Left hindlimb (tissue), 1 donor: ENCODE measurements at places on chromosomes 13 and 19.

DNA sequence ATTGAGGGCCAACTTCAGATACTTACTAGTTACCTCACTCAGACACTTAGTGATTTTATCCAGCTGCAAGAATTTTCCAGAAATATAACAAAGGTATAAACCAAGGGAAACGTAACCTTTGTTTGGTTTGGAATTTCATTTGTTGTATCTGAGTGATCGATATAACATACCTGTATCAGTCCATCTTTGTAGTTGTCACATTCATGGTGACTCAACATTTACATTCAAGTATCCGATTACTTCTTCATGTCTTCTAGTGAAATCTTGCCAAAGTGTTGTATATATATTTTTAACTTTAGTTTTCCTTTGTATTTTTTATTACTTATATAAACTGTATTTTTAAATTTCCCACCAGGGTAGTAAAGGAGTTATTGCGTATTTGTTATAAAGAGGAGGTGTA is 16.9 kb upstream of the MYCBP2 start:
- DNase-seq = no peak

DNA sequence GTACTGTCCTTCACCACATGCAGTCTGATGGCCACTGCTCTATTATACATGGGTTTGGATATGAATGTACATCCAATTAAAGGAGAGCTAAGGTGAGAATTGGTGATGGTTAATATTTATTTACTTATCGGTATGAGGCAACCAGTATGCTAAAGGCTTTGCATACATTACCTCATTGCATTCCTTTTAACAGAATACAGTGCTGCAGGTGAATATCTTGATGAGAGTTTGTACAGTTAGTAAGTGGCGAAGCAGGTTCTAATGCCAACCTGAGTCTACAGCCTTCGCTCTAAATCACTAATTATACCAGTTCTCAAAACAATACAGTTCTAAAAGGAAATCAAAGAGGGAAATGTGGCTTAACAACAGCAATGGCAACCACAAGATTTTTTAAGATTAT is 284.1 kb downstream of the ITGBL1 start:
- DNase-seq = no peak

DNA sequence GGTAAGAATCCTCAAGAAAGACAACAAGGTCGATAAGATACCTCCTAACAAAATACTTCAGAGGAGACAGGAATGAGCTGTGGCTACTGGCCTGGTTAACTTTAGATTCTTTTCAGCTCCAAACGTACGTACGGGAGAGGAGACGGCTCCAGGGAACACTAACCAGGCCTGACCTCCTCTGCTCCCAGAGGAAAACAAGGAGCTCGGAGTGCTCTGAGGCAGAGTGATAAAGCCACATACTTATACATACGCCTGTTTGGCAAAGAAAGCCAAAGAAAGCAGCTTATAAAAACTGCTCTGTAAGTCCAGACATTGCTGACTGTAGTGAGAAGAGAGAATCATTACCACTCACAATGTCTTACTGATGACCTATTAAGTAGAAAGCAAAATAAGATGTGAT is 263.9 kb downstream of the MZT1 start:
- DNase-seq = no peak

DNA sequence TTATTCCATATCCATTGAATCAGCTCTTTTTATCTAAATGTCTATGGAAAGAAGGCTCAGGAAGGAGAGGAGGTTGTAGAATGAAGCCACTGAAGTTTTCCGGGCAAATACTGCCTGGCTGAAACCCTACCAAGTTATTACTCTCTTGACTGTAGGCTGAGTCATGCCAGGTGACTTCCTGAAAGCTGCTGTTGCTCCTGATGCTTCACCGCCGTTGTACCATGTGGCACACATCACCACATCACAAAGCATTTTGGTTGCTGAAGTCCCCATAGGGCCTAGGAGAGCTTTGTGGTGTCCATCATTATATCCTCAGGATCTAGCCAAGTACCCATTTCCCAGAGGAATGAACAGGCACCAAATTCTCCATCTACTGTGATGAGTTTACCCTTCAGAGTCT is 11.1 kb upstream of the TDRD12 start:
- DNase-seq = no peak

DNA sequence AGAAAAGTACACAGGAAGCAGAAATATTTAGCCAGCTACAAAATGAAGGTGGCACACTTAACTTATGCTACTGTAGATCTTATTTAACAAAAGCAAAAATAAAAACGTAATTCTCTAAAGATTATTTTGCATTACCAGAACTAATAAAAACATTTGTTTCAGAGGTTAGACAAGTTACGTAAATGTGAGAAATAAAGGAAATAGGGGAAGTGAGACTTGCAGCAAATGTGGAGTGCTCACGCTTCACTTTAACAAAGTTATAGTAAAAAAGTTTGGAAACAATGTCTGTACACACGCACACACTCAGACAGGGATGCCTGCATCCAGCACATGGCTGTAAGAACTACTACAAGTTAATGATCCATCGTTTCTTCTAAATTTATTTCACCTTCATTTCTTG is 83.7 kb downstream of the NALCN start:
- no peak for DNase-seq

- no peak for DNase-seq
Observed at GRCh38 chr13:94028650-94029049, 450.8 kb downstream of the DCT start.

GRCh38 chr13:113793718-113794085 is 34.7 kb downstream of the TMEM255B start:
- DNase-seq = no peak

GRCh38 chr13:49549289-49549688 is 36.1 kb downstream of the RCBTB1 start:
- no peak for DNase-seq

DNA sequence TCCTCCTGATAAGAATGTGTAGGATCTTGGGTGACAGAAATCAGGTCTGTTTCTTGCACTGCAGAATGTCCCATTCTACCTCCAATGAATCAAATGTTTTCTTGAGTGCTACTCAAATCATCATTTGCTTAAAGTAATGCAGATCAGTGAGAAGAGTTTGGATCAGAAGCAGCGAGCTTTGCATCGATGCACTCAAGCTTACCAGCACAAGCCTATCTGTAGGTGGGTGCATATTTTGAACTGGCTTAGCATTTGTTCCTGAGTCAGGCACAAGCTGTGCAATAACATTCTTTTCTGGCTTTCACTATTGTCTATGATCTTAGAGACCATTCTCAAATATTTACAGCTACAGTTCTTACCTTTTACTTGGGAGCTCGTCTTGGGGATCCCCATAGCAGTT is 109.5 kb downstream of the UBL3 start:
- DNase-seq = no peak

DNA sequence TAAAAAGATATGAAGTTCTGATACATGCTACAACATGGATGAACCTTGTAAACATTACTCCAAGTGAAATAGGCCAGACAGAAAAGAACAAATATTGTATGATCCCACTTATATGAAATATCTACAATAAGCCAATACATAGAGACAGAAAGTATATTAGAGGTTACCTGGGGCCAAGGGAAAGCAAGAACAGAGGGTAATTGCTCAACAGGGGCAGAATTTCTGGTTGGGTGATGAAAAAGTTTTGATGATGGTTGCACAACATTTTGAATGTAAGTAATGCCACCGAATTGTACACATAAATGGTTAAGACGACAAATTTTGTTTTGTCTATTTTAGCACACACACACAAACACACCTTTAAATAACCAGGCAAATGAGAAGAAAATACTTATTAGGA is 268.4 kb downstream of the FOXO1 start:
- no peak for DNase-seq

DNA sequence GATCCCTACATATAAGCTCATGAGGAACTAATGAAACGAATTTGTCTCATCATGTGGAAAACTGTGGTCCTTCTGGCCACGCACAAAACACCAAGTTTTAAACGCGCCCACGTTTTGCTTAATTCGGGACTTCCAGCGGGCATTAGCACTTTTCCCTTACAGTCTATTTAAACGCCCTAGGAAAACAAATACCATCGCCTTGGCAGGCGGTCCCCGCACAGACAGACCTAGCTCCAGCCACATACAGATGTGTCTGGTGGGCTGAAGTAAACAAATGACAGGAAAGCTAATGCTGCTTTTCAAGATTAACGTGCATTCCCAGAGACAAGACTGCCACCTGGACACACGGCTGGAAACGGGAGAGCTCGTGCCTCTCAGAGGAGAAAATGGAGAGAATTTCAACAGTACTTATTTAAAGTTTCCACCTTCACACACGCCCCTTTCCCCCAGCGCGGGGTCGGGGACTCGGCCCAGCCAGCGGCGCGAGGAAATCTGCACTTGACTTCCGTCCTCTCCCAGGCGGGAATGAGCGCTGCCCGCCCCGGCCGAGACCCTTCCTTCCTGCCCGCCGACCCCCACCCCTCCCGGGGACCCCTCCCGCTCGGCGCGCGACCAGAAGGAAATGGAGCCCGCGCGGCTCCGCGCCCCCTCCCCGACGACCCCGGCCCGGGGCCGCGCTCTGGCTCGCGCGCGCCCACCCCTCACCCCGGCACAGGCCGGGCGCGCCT is 931 bp downstream of the USP12 start:
- peak; percentile 70 for DNase-seq

DNA sequence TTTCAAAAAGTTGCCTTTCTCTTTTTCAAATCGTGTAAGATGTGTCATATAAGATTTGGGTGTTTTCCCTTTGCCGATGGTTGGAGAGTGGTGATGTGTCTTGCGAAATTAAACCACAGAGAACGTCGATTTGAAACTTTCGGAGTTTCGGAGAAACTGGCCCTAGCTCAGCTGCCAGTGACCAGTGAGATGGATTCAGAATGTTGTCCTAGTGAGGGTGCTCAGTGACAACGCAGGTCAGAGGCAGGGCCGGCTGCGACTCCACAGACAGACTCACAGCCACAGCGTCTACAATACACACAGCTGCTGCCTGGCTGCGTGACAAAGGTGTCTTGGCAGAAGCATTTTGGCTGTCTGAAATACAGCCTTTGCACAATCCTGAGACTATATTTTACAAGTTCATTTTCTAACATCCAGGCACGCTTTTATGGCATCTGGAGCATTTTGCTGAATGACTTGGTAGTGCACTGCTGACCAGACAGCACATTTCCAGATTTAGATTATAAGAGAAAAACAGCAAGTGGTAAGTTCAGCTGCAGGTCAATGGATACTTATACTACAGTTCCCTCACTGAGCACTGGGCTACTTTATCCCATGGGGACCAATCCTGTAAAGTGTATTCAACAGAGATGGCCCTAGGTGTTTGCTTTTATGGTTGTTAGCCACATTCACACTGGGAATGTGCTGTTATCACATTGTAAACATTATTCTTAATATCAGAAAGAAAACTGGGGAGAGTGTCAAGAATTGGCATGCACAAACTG is 207.5 kb downstream of the KCNRG start:
- peak; percentile 69 for DNase-seq

- DNase-seq = no peak
Observed at GRCh38 chr13:67095621-67096020, 134.5 kb downstream of the PCDH9 start.

DNA sequence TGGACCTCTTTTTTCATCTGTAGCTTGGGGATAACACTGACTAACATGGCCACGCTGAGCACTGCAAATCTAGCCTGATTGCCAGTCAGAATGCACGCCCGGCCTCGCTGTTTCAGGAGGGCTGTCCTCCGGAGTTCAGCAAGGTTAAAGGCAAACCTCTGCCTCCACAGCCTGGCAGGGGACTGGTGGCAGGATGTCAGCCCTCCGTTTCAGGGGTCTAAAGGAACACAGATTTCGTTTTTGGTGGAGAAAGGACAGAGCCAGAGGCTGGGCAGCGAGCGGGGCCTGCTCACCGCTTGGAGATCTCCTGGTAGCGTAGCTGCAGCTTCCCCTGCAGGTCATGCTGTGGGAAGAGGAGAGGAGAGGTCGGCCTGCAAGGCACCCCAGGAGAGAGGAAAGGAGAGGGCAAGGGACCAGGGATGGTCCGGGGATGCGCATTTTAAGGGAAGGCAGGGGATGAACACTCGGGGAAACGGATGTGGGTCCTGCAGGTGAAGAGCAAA is 560 bp downstream of the NDUFA7 start:
- no peak for DNase-seq

DNA sequence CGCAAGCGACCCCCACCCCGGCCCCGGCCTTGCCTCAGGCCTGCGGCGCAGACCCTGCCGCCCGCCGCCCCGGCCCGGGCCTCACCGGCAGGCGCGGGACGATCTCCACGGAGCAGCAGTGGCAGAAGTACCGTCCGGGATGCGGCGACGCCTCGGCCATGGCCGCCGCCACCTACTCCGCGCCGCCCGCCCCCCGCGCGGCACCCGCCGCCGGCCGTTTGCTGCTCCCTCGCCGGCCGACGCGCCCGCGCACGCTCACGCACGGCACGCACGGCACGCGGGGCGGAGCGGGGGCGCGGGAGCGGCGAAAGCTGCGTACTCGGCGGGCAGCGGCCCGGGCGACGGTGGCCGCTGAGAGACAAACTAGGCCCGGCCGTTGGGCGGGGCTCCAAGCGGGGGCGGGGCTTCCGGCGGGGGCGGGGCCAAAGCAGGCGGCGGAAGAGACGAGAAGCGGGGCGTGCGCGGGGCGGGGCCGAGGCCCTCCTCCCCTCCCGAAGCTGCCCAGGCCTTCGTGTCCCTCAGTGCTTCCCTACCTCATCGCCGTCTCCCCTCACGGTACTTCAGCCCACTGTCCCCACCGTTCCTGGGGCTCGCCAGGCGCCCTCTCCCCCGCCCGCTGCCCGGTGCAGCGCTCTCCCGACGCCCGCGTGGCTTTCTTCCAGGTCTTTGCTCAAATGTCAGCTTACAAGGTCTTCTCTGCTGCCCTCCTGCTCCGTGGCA is at the start of gene RNF126:
Gene RNF126, minus strand, starts transcription at position 253 of the 720 bp plus-strand sequence. Its CDS starts 93 bp downstream, at position 160.
- peak; percentile 96 for DNase-seq

DNA sequence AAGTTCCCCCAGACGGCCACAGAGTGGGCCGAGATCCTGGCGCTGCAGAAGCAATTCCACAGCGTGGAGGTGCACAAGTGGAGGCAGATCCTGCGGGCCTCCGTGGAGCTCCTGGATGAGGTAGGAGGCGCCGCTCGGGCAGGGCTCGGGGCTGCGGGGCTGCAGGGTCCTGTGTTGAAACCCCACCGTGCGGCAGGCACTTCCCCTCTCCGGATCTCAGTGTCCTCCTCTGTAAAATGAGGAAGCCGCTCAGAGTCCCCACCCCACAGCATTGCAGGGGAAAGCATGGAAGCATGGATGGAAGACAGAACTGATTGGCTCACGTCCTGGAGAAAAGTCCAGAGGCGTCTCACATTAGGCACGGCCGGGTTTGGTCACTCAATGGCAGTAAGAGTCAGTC is 6.8 kb upstream of the SCN1B start:
- no peak for DNase-seq

GRCh38 chr19:1354970-1355567 is 28.6 kb upstream of the NDUFS7 start:
- DNase-seq = no peak

DNA sequence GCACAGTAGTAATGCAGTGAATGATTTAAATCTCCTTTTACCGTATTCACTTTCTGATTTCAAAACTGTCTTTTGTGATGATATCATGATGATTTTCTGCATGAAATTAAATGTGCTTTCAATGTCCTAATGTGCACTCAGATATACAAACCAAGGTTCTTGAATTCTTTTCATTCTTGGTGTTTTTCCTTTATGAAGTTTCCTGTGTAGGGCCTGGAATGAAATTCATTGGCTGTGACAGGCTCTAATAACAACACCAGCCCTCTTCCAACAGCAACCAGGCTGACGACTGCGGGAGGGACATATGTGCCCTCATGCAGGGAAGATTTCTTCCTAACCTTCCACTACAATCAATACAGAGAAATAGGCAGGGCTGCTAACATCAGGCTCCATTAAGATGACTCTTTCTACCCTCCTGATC is 1052.0 kb downstream of the DIAPH3 start:
- DNase-seq = no peak
